ENCODE measurements at places on chromosomes 4 and X.

DNA sequence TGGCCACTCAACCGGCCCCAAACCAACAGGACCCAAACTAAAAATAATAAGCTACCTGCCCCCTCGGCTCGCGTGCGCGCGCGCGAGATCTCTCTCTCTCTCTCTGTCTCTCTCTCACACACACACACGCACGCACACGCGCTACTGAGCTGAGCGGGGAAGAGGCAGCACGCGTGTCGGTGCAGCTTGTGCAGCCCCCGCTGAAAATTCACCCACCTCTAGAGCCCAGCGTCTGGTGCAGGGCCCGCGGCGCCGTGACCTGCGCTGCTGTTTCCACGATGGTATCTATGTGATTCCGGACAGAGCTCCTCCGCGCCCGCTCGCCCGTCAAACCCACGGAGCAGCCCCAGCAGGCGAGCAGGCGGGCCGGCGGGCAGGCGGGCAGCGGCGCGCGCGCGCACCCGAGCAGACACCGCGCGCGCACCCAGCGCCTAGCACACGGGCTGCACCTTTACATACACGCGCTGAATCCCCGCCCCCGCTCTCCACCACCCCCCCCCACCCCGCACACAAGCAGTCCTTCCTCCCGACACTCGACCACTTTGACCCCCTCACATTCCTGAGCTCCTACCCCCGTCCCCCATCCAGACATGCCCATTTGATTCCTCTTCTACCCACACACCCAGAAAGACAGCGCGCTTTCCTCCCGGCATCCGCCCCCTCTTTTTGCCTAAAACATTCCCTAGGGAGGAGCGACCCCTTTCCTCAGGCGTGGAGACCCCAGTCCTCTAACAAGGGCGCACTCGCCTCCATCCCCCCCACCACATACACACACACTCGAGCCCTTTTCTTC, 1.0 kb downstream of the SLITRK4 start:
- no peak for DNase-seq

GRCh38 chr4:76856243-76857073, 41.5 kb downstream of the SOWAHB start:
- no peak for DNase-seq

- DNase-seq = no peak
These were observed 55.8 kb downstream of the MBNL3 start for GRCh38 chrX:132433001-132433400.

GRCh38 chr4:10965196-10965595, 280.6 kb upstream of the CLNK start:
- DNase-seq = no peak

DNA sequence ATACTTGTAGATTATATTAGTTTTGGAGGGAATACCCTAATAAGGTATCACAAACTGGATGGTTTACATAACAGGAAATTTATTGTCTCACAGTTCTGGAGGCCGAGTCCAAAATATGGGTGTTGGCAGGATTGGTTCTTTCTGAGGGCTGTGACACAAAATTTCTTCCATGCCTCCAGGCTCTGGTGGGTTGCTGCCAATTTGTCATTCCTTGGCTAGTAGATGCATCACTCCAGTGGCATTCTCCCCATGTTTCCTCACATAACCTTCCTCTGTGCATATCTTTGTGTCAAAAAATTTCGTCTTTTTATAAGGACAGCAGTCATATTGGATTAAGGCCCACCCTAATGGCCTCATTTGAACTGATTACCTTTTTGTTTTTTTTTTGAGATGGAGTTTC, 49.3 kb downstream of the APELA start:
- DNase-seq = no peak

DNA sequence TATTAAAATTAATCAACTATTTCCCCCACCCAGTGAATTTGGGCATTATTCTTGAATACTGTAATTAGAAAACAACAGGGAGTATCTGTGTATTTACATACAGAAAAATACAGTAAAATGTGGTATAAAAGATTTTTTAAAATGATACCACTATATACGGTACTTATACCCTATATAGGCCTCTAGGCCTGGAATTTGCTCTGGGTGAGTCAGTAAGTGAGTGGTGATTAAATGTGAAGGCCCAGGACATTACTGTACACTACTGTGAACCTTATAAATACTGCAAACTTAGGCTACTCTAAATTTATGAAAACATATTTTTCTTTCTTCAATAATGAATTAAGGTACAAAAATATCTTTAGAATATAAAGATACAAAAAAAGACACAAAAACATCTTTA, 6.3 kb upstream of the CSN3 start:
- DNase-seq = no peak

DNA sequence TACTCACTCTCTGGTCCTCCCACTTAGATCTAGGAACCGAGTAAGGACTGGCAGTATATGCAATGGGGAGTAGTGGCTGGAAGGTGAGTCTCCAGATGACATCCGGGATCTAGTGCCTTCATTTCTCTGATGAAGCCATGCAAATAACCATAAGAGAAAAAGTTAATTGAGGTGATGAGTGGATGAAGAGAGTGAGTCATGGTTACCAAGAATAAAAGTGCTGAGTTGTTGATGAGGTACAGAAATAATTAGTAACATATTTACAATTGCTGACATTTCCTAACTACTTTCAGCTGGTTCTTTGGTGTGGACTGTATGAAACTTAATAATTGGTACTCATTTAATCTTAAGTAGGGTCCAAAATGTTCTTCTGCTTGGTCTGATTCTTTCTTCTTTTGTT, 146.7 kb upstream of the PITX2 start:
- DNase-seq = no peak

GRCh38 chr4:1226598-1226997, 22.3 kb downstream of the CTBP1 start:
- DNase-seq = no peak

- no peak for DNase-seq
These were observed 24.0 kb upstream of the MED14 start for GRCh38 chrX:40759374-40759773.

Data from hematopoietic multipotent progenitor cell treated with erythropoietin and hydrocortisone succinate and interleukin-3 and kit ligand, for 6 days (in vitro differentiated cells).